ENCODE measurements at places on chromosomes 2 and 18.

- no peak for DNase-seq
Measured at GRCh38 chr2:215437614-215438013, 1.7 kb upstream of the FN1 start.

- no peak for DNase-seq
Measured at GRCh38 chr2:219171231-219171651, 1.4 kb upstream of the SLC23A3 start.

- no peak for DNase-seq
Measured at GRCh38 chr2:195533771-195534642, 123.0 kb upstream of the SLC39A10 start.

- no peak for DNase-seq
Measured at GRCh38 chr2:192030856-192031255, 163.9 kb downstream of the TMEFF2 start.

GRCh38 chr18:9494778-9495331, 19.5 kb downstream of the RALBP1 start:
- no peak for DNase-seq

Data from NCI-H2029 treated with DMSO at 0.1 percent for 48 hours (cell line).